NCI-H1092 treated with DMSO at 0.1 percent for 48 hours (cell line): ENCODE measurements at places on chromosomes 6 and 20.

GRCh38 chr6:83097204-83097603, 29.7 kb downstream of the DOP1A start:
- DNase-seq, result no peak

GRCh38 chr6:6742535-6742934, 154.0 kb downstream of the LY86 start:
- DNase-seq, result no peak

DNA sequence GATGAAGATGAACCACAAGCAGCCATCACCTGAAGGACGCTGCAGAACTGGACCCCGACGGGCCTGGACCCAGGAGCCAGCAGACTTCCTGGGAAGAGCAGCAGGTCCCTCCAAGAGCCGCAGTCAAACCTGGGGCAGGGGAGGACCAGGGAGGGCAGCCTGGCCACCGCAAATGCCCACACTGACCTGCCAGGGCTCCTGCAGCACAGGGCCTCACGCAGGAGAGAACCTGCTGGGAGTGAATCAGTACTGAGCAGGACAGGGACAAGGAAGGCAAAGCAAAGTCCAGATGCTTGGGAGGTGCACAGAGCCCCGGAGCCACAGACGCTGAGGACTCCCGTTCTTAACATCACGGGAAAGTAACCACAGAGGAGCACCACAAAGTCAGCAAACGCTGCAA, 75.2 kb downstream of the TAF4 start:
- no peak for DNase-seq

DNA sequence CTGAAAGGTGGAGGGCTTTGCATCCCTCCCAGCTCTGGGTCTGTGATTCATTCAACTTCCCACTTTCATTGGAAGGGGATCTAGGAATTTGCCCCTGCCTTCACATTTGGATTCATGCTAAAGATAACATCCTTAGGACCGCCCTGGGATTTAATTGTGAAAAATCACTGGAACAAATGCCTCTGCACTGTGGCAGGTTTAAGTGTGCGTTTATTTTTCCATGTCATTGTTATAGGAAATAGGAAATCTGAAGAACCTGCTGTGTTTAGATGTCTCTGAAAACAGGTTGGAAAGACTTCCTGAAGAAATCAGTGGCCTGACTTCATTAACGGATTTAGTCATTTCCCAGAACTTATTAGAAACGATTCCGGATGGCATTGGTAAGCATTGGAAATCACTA, 104.7 kb downstream of the LRRC1 start:
- DNase-seq, result no peak

DNA sequence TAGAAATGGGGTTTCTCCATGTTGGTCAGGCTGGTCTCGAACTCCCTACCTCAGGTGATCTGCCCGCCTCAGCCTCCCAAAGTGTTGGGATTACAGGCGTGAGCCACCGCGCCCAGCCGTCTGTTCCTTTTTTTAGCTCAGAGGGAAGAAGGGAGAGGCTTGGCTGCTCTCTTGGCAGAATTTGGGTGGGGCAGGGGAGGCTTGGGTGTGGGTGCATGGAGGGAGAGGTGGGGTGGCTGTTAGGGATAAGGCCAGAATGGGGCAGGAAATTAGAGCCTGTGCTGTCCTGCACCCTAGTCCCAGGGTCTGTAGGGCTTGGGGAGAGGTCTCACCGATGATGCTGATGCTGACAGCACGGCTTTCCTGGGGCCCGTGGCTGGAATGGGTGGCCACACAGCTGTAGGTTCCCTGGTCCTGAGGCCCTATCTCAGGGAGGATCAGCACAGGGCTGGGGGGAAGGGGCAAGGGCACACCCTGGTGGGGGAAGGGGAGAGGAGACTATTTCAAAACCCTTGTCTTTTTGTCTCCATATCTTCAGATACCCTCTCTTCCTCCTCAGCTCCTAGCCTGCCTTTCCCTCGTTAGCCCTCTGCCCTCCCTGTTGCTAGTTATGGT, 2.0 kb downstream of the AGER start:
- no peak for DNase-seq

- DNase-seq, result no peak
Measured at GRCh38 chr6:111291336-111292259, 191.4 kb downstream of the REV3L start.

GRCh38 chr20:20417876-20418676, 50.2 kb downstream of the INSM1 start:
- no peak for DNase-seq

DNA sequence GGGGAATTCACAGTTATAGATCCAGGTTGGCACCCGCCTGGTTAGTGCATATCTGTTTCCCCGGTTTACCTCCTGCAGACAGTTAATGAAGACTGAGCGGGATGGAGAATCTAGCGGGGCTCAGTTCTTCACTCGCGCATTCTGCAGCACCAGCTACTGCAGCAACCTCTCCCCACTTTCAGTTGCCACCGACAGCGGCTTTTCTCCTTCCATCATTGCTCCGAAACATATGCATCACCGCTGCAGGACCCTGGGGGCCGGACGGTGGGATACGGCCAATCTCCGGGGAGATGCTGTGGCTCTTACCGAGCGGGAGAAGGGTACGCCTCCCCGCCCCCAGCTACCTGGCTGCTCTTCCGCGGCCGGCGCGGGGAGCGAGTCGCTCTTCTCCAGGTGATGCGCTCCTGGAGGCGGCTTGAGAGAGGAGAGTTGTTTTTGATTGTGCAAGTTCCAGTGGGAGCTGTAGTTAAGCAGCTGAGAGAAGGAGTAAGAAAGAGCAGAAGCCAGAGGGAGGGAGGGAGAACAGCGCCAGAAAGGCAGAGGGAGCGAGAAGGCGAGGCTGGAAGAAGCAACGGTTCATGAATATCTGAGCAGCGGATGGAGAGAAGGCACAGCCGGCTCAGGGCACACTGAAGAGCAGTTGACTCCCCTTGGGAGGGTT, at the start of gene SGK1:
Gene SGK1, minus strand, starts transcription at position 642 of the 661 bp plus-strand sequence. CDS start 652 bp downstream, outside the sequence.
- DNase-seq, result peak; percentile 20

DNA sequence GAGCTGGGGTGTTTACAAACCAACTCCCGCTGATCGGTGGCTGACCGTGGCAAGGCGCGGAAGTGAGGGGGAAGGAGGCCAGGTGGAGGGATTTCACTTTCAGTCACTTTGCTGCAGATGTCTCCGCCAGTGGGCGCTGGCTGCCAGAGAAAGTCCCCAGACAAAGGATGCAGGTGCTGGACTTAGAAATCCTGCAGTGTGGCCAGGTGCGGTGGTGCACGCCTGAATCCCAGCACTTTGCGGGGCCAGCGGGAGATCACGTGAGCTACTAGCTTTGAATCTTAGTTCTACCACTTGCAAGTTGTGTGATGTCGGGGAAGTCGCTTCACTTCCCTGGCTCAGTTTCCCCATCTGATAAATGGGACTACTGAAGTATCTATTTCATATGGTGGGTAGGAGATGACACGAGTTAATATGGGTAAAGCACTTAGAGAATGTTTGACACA, 180.4 kb downstream of the ZNF217 start:
- DNase-seq, result peak; percentile 41

DNA sequence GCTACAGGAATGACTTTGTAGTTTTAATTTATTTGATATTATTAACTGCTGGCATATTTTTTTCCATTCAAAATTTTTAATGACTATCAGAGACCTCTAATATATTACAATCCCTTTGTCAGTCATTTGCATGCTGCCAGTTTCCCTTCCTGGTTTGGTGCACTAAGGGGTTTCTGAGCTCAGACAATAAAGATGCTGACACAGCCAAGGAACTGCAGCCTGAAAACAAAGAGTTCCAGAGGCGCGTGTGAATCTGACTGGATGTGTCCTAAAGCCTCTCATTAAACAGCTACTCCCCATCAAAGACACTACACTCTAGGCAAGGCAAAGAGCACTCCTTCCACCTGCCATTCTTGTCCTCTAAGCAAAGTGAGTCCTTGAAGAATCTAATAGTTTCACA, 116.8 kb upstream of the DST start:
- no peak for DNase-seq

DNA sequence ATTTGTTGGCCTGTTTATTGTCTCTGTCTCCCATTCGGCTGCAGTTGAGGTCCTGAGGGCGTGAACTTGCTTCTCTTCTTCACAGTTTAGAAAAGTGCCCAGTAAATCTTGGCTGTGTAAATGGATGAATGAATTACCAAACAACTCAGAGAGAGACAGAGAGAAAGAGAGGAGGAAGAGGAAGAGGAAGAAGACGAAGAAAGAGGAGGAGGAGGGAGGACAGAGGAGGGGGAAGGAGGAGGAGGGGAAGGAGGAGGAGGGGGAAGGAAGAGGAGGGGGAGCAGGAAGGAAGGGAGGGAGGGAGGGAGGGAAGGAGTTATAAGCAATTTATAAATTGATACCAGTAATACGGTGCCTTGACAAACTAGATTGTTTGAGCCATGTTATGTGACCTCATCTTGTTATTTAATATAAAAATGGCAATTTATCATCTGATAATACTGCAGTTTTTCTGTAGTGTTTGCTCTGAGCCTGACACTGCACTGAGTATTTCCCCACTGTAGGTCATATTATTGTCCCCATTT, 18.7 kb downstream of the HCK start:
- DNase-seq, result no peak

- DNase-seq, result no peak
Measured at GRCh38 chr6:3128356-3129108, 10.0 kb downstream of the BPHL start.

- no peak for DNase-seq
Measured at GRCh38 chr6:62429781-62430180, 143.8 kb upstream of the KHDRBS2 start.
